Activated CD8-positive, alpha-beta memory T cell treated with anti-CD3 and anti-CD28 coated beads for 4 hours (primary cell): ENCODE measurements at places on chromosomes 7 and 10.
A peak's percentile ranks its signal among the peaks of the same experiment; 100 is the strongest.

- DNase-seq: no peak
Measured at GRCh38 chr7:31465285-31465684, 48.6 kb upstream of the ITPRID1 start.

GRCh38 chr7:37076668-37077067, 352.4 kb upstream of the AOAH start:
- no peak for DNase-seq

- no peak for DNase-seq
Measured at GRCh38 chr10:110547139-110547761, 20.2 kb upstream of the SMC3 start.

GRCh38 chr7:24059775-24060174, 224.2 kb upstream of the NPY start:
- no peak for DNase-seq

DNA sequence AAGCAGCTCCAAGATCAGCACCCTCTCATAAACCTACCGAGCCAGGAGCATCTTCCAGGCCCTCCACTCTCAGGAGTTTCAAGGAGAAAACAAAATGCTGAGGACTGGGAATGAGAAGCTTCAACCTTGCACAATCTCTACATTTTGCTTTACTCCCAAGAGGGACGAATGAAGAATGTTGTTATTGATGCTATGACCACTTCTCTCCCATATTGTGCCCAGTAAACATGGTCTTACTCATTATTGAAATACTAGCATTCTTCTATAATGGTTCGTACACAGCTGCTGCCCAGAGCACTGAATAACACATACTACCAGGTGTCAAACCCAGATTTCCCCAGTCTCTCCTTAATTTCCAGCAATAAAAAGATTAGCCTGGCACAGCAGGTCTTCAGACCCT, 63.4 kb upstream of the BET1 start:
- DNase-seq: no peak

GRCh38 chr10:117374506-117375359, 507 bp downstream of the PDZD8 start:
- no peak for DNase-seq

DNA sequence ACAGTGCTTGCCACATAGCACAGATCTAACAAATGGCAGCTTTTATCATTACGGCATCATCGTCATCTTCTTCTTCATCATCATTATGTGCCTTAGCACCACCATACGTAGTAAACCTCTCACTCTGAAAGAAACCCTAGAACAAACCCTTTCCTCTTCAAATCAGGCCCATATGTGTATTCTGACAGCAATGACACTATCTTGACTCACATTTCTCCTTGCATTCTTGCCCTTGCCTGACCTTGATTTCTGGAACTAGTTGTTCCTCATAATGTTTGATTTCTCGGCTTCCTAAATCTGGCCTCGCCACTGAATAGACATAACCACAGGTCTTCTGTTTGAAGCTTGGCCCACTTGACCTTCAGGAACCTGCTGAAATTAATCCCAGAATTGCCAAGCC, 115.3 kb downstream of the DGKI start:
- DNase-seq: no peak

DNA sequence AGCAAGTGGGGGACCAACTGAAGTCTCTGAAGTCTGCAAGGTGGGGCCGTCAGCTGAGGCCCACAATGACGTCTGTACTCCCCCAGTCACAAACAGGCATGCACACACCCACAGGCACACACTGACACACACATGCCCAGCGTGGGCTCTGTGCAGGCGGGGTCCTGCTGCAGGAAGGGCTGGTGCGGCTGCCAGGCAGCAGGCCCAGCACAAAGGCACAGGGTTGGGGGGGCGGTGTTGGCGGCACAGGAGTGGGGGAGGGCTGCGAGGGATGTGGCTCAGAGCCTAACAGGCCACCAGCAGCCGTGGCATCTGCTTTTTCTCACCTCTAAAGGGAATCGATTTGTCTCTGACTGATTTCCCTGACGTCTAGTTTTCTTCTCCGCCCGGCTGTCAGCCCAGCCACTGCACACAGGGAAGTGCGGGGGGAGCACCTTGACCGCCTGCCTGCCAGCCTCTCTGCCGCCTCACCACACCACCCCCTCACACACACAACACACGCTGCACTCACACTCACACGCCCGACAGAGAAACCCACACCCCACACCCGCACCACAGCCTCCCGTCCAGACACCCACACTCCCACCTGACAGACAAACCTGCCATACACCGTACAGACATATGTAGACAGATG, 43.5 kb upstream of the ZMIZ1 start:
- DNase-seq: peak; percentile 26

DNA sequence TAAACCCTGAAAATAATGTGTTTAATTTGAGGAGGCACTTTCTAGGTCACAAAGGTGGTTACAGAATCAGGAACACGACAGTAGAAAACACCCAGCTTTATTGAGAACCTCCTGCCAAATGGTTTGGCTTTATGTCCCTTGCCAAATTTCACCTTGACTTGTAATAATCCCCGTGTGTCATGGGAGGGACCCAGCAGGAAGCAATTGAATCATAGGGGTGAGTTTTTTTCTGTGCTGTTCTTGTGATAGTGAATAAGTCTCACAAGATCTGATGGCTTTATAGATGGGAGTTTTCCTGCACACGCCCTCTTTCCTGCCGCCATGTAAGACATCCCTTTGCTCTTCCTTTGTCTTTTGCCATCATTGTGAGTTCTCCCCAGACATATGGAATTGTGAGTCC, 193.8 kb upstream of the KLF6 start:
- DNase-seq: no peak

DNA sequence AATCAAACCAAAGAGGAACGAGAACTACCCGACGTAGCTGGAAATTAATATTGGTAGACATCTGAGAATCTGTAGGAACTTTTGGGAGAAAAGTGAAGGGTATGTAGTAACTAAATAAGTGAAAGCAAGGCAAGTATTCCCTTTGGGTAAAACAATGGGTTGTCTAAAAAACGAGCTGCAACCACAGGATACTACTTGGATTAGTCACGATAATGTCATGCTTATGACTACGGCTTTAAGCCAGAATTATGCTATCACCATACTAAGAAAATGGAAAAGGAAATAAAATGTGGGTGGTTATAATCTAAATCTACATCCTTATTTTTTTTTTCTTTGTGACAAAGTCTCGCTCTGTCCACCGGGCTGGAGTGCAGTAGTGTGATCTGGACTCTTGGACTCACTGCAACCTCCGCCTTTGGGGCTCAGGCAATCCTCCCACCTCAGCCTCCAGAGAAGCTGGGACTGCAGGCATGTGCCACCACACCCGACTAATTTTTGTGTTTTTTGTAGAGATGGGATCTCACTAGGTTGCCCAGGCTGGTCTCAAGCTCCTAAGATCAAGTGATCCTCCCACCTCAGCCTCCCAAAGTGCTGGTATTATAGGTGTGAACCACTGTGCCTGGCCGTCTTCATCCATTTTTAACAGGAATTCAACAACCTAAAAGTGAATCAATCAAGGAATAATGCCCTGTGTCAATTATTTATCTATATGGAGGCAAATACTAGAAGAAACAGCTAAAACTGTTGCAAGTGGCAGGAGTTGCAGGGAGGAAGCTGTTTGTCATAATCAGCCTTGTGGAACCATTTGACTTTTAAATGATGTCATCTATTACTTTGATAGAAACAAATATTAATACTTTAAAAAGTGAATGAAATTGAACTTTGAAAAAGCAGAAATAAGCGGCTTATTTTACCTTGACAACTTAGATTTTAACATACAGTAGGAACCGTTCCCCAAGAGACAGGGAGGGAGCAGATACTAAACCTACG, 189.3 kb downstream of the PRPF18 start:
- no peak for DNase-seq

DNA sequence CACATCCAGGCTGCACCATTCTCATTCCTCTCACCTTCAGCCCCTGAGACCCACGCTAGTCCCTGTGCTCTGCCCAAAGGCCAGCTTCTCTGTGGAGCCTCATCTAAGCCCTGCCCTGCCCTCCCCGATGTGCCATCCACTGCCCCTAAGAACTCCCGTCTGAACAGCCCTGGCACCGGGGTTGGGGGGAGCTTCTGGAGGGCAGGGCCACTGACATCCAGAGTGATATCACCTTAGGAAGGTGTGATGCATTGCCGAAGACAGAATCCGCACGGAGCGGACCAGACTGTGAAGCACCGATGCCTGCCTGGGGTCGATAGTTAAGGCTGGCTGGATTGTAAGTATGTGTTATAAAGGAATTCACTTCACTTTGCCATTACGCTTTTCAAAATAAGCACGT, 511.0 kb downstream of the PTPRN2 start:
- DNase-seq: no peak

DNA sequence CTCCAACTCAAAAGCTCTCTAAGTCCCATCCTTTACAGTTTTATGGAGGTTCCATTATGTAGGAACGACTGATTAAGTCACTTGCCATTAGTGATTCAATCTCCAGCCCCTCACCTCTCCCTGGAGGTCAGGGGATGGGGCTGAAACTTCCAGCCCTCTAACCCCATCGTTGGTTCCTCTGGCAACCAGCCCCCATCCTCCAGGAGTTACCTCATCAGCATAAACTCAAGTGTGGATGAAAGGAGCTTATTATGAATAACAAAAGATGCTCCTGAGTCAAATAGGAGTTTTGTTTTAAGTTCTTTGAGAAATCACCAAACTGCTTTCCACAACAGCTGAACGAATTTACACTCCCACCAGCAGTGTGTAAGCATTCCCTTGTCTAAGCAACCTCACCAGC, 494.3 kb upstream of the AUTS2 start:
- DNase-seq: no peak
